ENCODE measurements at places on chromosomes 4 and X.

- no peak for DNase-seq
Measured at GRCh38 chr4:89929425-89930159, 34.9 kb downstream of the MMRN1 start.

- DNase-seq = no peak
Measured at GRCh38 chrX:38275615-38276014, 51.7 kb downstream of the RPGR start.

DNA sequence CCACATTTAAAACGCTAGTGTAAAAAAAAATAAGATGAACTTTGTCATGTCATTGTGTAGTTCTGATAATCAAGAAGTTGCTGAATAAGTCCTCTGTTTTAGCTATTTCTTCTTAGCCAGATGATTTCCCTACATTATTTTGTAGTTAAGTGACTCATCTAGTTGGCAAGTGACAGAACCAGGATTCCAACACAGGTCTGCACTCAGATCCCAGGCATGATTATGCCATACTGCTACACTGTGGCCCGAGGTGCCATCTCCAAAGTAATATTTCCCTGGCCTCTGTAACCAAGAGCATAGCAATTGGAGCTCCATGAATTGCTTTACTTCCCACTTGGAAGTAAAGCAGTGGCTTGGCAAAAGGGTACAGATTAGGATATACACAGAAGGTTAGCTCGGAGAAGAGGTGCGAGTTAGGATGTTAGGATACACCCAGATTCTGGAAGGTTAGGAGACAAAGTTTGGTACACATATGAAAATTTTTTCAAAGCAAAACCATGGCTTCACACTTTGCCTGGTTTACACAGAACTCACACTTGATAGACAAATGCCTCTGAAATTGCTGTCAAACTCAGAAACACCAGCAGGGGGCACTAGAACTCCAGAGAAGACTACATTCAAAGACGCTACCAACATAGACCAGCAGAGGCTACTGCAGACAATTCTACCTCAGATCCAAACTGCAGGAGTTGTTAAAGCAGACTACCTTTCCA, 41.4 kb downstream of the SRPX2 start:
- DNase-seq = peak; percentile 16

DNA sequence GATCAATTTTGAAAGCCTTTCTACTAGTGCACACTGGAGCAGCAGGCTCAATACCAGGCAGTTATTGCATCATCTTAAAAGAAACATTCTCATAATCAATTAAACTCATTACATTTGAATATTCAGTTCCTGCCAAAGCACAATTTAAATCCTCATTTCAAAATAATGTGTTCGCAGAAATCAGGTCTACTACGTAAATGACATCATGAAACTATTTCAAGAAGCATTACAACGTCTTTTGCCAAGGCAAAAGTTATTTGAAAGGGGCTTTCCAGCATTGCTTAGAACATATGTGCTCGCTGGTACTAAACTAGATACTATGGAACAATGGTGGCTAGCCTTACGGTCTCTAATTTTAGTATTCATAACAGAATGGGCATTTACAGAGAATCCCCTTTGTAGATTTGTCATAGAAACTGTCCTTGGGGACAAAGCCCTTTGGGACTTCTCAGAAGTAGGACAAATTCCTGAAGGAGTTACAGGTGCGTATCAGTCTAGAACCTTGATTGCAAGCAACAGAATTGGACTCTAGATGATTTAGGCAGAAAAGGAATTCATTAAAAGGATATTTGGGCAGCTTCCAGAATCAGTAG, 27.6 kb upstream of the HUWE1 start:
- DNase-seq = no peak

- no peak for DNase-seq
Measured at GRCh38 chr4:108891896-108892590, 129.2 kb upstream of the ETNPPL start.

GRCh38 chrX:115940888-115941332, 229.6 kb upstream of the AGTR2 start:
- peak; percentile 16 for DNase-seq

- DNase-seq = no peak
Measured at GRCh38 chrX:154380153-154380552, 1.1 kb downstream of the EMD start.

DNA sequence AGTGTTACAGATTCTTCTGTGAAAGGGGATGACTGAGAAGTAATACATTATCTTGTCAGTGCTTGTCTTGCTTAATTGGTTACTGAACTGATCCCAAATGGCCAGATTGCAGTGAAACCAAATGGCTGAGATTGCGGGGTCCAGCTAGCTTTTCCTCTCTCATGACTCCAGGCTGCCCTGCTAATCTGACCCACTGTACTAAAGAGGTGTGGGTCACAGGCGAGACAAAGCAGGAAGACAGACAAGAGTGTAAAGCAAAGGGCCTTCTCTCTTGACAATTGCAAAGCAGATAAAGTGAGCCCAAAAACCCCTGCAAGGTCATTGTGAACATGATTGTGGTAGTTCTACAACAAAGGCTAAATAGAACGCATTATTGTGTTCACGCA, 2.1 kb downstream of the TMEM150C start:
- no peak for DNase-seq

- no peak for DNase-seq
Measured at GRCh38 chr4:8472689-8473197, 32.2 kb downstream of the TRMT44 start.

DNA sequence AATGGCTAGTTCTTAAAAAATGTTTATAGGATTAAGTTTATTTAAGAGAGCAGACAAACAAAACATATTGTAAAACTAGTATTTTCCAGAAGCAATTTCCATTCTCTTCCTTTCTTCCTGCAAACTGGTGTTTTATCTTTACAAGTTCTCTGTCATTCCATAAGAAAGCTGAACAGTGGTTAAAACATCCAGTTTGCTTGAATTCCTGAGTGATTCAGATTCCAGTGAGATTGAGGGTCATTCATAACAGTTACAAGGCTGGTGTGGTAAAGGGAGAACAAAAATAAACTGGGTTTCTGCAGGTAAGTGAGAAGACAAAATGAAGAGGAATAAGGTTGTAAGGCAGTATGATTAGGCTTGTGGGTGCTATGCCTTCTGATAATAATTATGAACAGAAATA, 544.8 kb upstream of the DIPK2B start:
- no peak for DNase-seq

DNA sequence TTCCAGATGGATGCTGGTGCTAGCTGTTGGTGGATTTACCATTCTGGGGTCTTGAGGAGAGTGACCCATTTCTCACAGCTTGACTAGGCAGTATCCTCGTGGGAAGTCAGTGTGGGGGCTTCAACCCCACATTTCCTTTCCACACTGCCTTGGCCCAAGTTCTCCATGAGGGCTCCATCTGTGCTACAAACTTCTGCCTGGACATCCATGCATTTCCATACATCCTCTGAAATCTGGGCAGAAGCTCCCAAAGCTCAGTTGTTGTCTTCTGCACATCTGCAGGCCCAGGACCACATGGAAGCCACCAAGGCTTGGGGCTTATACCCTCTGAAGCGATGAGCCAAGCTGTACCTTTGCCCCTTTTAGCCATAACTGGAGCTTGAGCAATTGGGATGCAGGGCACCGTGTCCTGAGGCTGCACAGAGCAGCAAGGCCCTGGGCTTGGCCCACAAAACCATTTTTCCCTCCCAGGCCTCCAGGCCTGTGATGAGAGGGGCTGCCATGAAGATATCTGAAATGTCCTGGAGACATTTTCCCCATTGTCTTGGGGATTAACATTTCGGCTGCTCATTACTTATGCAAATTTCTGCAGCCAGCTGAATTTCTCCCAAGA, 248.7 kb upstream of the ANKRD50 start:
- no peak for DNase-seq

GRCh38 chr4:158610790-158611189, 60.9 kb downstream of the C4orf46 start:
- DNase-seq = no peak

DNA sequence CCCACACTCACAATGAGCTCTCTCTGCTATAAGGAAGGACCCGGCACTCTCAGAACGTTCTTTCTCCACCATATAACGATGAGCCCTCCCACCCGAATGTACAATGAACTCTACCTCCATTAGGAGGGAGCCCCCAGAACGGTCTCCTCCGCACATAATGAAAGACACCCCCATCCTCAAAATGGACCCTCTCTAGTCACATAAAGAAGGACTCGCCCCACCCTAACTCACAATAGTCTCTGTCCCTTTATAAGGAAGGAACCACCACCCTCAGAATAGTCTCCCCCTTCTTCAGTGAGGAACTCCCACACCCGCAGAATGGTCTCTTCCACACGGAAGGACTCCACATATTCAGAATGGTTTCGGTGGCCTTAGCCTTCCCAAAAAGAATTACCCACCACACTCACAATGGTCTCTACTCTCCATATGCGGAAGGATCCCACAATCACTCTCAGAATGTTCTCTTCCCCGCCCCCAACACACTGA, 477 bp downstream of the SLC35A2 start:
- no peak for DNase-seq

All from GM19239 (cell line).